Motor neuron (in vitro differentiated cells): ENCODE measurements at places on chromosomes 7 and 10.

- no peak for ATAC-seq
These were observed 65.2 kb downstream of the CUBN start for GRCh38 chr10:17064435-17064834.

- ATAC-seq = no peak
These were observed 138.7 kb downstream of the NRP1 start for GRCh38 chr10:33195608-33196376.

GRCh38 chr7:37441386-37441760, 7.3 kb downstream of the ELMO1 start:
- no peak for ATAC-seq

DNA sequence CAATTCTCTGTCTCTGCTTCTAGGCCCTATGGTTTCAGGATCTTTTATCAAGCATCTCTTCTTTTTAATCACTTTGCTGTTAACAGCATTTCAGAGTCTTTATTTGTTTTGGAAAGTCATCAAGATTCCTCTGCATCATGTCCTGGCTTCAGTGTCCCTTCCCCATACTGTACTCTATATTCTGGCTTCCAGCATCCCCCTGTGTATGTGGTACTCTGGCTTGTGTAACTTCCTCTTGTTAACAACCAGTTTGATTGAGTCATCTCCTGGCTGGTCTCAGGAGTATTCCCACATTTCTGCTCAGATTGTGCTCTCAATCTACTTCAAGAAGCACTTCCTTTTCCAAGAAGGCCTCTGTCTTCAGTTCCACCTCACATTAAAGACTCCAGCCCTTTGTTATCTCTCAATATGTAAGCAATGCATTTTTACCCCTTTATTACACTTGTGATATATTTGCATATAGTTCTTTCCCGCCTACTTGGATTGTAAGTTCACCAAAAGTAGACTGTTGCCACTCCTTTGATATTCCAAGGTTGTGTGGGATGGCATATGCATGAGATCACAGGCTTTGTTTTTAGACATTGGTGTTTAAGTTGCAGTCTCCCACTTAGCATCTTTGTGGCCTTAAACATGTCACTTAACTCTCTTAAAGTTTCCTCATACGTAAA, 15.1 kb upstream of the ATE1 start:
- ATAC-seq = no peak

- ATAC-seq = peak; percentile 48
These were observed 24.3 kb upstream of the CPA2 start for GRCh38 chr7:130242198-130243014.

DNA sequence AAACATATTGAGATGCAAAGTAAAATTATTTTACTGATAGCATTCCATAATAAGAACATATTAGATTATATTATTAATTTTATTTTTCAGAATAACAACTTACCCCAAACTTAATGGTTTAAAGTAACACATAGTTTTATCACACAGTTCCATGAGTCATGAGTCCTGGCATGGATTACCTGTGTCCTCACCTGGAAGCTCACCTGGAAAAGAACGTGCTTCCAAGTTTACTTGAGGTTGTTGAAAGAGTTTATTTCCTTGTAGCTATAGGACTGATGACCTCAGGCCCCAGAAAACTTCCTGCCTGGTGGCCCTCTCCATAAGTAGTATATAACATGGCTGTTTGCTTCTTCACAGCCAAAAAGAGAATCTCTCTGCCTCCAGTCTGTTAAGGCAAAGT, 254.6 kb downstream of the TFEC start:
- no peak for ATAC-seq

DNA sequence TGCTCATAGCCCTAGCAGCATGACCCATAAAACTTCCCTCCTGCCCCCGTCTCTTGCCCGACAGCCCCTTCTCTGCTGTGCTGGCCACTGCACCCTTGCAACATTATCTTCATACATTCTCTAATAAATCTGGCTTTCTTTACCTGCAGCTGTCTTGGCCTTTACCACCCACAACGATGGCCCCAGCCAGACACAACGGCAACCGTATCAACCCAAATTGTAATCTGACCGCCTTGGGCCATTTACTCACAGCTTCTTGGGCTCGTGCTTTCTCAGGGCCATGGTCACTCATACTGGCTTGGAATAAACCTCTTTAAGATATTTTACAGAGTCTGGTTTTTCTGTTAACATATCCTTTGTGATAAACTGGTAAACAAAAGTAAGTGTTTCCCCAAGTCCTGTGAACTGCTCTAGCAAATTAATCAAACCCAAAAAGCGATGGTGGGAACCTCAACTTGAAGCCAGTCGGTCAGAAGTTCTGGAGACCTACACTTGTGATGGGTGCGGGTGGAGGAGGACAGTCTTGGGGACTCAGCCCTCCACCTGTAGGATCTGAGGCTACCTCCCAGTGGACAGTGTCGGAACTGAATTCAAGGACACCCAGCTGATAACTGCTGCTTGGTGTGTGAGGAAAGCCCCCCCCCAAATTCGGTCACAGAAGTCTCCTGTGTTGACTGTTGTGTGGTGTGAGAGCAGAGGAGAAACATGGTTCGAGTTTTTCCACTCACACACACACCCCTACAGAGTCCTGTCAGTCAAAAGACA, 87.6 kb upstream of the ATP6V0A4 start:
- no peak for ATAC-seq

DNA sequence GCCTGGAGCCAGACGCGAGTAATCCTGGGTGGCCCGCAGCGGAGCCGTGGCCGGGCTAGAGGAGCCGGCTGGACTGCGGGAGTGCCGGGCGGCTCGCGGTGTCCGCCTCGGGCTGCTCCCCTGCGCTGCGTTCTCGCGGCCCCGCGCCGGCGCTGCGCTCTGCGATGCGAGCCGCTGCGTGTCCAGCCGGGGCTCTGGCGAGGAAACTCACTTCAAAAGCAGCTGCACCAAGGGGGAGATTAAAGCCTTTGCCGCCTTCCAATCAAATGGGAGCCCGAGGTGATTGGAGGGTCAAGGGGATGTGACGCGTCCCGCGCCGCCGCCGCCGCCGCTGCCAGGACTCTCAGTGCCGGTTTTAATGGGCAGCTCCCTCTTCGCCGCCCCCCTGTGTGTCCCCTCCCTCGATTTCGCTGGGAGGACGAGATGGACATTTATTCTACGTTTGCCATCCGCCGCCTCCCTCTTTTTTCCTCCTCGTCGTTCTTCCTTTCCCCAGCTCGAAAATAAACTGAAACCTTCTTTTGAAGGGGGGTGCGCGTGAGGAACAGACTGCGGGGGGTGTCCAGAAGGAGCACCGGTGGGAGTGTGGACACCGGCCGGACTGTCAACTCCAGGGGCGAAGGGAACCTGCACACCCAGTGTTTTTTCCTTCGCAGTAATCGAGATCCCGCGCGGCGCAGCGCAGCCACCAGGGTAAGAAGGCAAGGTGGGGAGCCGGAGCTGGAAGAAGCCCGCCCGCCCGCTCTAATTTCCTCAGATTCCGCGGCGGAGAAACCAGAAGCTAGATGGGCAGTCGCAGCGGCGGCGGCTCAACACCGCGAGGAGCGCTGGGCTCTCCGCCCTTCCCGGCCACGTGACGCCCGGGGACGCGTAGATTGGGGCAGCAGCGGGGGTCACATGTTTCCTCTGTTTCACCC, at the start of gene ZNF503:
ZNF503 (minus strand) TSS at position 196 of the 917 bp plus-strand sequence. CDS start 345 bp downstream, outside the sequence.
- peak; percentile 74 for ATAC-seq

DNA sequence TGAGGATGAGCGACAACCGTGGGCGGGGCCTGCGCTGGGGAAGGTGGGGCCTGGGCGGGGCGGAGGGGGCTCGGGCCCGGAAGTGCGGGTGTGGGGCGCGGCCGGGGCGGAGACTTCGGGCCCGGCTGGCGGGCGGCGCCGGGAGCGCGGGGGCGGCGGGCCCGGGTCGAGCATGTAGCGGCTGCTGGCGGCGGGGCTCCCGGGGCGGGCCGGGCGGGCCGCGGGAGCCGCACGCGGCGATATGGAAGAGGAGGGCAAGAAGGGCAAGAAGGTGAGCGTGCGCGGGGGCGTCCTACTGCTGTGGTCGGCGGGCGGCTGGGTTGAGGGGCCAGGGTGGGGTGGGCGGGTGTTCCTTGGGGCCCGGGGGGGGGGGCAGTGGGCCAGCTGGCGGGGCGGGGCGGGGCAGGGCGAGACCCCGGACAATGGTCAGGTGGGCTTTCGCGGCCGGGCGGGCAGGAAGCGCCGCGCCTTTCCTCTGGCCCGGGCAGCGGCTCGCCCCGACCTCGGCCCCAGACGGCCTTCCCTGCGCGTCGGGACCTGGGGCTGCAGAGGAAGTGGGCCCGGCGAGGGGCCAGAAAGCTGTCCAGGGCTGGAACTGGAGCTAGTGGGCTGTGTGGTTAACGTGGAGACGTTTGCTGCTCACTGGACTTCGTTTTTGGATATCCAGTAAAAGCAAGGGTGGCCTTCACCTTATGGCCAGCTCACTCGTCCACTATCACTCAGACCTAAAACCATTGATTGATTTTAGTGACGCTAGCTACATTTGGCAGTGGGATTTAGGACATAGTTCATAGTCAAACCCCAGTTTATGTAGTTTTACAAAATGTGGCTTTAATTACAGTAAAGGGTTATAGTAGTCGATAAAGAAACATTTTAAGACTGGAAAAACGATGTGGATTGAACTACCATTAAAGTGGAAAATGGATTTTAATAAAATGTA, at the start of gene CCM2:
CCM2 (plus strand) TSS at position 109 of the 940 bp plus-strand sequence; CDS start at position 242, 133 bp downstream.
- peak; percentile 27 for ATAC-seq

- no peak for ATAC-seq
These were observed 112.5 kb upstream of the GHITM start for GRCh38 chr10:84026821-84027257.

DNA sequence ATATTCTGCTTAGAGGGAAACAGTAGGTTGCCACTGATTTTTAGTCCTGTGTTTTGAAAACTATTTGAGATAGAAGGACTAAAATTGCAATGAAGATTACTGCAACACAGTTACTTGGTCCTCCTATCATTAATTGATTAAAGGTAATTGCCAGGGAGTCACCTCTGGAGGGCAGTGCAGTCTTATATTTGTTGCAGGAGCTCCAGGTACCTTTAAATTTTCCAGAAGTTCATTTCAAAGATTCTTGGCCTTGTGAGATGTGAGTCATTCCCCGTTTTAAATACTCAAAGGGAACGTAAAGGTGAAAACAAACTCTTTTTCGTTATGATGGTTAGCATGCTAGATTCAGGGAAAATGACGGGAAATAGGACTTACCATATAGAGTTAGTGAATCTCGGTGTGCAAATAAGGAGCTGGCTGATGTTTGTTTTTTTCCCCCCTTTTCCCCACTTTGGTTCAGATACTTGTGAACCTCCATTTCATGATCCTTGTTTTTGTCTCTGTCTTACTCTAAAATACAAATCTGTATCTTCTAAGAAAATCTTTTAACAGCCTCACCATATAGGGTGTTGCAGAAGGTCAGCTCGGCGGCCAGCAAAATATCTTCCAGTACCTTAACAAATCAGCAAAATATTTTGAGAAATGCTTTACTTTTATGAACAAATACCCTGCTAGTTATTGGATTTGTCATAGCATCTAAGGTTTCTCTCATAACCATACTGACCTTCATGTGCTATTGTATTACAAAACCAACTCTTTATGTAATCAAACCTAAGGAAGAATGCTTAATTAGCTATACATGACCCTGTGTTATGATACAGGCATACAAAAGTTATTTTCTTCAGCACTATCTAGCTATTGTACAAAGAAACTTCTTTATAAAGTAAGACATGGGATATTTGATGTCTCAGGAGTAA, 143.0 kb upstream of the HDAC9 start:
- peak; percentile 71 for ATAC-seq
